COLO829 (cell line): ENCODE measurements at places on chromosomes 16 and 17.

DNA sequence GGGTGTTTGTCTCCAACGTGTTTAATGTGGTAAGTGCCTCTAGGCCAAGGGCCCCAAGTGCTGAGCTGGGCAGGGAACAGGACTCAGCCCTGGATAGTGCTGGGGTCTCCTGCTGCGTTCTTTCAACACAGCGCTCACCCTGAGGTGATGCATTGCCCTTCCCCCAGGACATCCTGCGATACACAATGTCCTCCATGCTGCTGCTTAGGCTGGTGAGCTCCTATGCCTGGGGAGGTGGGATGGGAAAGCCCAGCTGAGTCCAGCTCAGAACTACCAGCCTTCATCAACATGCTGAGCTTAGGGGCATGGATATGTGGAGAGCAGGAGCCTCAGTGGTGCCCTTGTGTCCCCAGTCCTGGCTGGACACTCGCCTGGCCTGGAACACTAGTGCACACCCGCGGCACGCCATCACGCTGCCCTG is 563 bp downstream of the ZACN start:
- DNase-seq = no peak

GRCh38 chr16:11319529-11320146 is 25.6 kb upstream of the RMI2 start:
- peak; percentile 40 for DNase-seq

DNA sequence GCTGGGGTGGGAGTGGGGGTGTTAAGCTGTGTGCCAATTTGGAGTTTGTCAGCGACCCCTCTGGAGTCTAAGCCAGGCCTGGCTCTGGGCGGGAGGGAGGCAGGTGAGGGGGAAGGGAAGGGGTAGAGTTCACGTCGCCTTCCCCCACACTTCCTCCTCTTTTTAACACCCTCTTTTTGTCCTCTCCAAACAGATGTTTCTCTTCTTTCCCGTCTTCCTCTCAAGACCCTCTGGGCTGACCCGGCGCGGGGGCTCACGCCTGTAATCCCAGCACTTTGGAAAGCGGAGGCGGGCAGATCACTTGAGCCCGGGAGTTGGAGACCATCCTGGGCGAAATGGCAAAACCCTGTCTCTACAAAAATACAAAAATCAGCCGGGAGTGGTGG is 3.3 kb downstream of the HOXB1 start:
- DNase-seq = no peak

GRCh38 chr17:43006639-43007551 is at the start of gene IFI35:
Gene IFI35 (plus strand): TSS chr17:43006784. CDS start chr17:43006948, 164 bp downstream.
- DNase-seq = peak; percentile 62

GRCh38 chr16:15958703-15959348 is 9.4 kb downstream of the ABCC1 start:
- DNase-seq = no peak

GRCh38 chr17:16920628-16921020 is 51.3 kb downstream of the TNFRSF13B start:
- DNase-seq = no peak

- DNase-seq = no peak
These were observed 28.7 kb downstream of the SLC13A5 start for GRCh38 chr17:6684460-6684783.

GRCh38 chr16:12097523-12098428 is 121.2 kb downstream of the SNX29 start:
- DNase-seq = peak; percentile 57

- DNase-seq = no peak
These were observed 11.0 kb downstream of the PRSS27 start for GRCh38 chr16:2708955-2709587.

GRCh38 chr17:44071198-44071520 is 624 bp downstream of the G6PC3 start:
- DNase-seq = no peak

DNA sequence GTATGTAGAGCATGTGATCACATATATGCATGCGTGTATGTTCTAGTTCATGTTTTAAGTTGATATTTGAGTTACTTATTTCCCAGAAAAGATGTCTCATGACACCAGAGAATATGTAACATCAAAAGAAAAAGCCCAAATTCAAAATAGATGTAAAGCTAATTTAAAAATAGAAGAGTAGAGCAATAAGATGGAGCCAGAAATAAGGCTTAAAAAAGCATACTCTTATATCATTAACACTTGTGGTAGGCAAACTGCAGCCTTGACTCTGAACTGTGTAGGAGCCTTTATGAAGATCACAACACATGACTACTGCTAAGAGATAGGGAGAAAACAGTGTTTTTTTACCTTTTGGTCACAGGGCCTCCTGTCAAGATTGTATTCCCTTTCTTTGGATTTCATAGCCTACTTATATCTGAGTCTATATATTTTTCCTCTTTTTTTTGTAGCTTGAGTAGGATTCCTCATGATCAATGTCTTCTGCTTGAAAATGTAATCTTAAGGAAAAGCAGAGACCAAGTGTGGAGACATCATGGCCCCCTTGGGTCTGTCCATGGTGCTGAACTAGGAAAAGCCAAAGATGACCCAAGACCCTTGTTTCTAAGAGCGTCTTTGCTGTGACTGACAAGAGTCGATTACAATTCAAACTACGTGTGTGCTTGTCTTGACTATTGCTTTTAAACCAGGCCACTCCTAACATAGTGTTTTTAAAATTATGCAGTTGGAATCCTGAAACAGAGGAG is 390.4 kb downstream of the SHISA9 start:
- DNase-seq = no peak
